ENCODE measurements at places on chromosomes 5 and 9. TPM values are rescaled to one million over a fixed set of nuclear protein-coding genes. Genes with fewer than 3 reads are reported as not detected.

GRCh38 chr9:133864011-133864410, 125.9 kb upstream of the SARDH start:
- no peak for DNase-seq

- DNase-seq = peak; percentile 51
Observed at GRCh38 chr5:100901821-100902341, 1.2 kb downstream of the ST8SIA4 start.

DNA sequence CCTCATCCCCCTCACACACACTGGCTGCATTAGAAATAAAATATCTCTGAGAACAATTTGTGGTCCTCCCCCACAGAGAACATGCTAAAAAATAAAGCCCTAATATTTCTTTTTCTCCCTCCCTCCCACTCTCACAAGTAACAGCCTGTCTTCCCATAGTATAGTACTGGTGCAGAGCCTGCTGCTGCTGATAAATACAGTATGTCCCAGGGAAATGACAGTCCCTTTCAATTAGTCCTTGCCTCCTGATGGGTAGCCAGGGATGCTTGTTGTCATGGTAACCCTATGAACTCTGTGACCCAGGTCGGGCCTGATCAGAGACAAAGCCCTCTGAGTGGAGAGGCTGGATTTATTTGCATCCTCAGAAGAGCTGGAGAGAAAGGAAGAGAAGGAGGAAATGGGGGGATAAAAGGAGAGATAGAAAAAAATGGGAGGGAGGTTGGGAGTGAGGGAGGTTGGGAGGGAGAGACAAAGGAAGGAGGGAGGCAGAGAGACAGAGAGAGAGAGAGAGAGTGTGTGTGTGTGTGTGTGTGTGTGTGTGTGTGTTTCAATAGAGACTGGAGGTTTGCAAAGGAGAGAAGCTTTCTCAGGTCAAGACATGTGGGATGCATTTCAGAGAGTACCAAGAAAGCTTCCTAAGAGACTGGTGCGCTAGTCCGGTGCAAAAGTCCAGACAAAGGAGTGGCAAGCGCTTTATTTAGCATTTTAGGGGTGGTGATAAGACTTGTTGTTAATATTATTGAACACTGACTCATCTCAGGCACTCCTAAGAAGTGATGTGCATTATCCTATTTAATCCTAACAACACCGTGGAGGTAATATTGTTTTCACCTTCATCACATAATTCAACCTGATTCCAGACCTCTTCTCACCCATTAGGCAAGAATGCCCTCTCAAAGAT, 260.8 kb downstream of the FAM114A2 start:
- peak; percentile 3 for DNase-seq

Gene CCNH
- polyA plus RNA-seq = 49.9 TPM

GRCh38 chr5:36158144-36158543, 6.2 kb downstream of the SKP2 start:
- DNase-seq = no peak

DNA sequence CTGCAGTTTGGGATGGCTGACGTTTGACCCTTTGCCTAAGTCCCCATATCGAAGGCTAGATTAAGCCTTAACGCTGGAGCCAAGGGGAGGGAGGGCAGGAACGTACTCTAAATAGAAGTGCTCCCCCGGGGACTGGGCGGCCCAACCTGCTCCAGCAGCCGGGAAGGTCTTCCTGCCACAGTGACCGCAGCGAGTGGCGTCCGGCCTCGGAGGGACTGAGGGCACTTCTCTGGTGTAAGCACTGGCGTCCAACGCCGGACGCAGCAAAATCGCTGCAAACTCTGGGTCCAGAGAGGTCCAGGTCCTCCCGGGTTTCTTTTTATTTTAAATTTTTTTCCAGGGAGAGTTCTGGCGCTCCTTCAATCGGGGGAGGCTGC, 505 bp upstream of the ACER2 start:
- DNase-seq = no peak

DNA sequence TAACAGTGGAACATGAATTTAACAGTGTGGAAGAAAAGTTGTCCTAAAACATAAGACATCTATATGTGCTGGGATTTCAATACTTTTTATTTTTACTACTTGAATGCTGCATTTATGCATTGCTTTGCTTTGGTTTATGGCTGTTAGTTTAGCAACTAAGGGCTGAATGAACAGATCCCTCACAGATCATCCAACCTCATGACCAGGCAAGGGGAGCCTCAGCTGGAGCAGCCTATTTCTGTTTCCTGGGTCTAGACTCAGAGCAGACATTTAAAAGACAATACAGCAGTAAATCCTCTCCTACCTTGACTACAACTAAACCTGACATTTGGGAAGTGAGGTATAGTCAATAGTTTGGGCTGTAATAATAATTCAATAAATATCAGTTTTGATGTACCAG, 163.3 kb downstream of the AUH start:
- no peak for DNase-seq

- DNase-seq = no peak
Observed at GRCh38 chr9:114110180-114110579, 11.1 kb upstream of the KIF12 start.

Gene CA9
- 0.57 TPM for polyA plus RNA-seq
